CD14-positive monocyte (primary cell): ENCODE measurements at places on chromosomes 12 and 14. TPM values are rescaled to one million over a fixed set of nuclear protein-coding genes. Genes with fewer than 3 reads are reported as not detected.

DNA sequence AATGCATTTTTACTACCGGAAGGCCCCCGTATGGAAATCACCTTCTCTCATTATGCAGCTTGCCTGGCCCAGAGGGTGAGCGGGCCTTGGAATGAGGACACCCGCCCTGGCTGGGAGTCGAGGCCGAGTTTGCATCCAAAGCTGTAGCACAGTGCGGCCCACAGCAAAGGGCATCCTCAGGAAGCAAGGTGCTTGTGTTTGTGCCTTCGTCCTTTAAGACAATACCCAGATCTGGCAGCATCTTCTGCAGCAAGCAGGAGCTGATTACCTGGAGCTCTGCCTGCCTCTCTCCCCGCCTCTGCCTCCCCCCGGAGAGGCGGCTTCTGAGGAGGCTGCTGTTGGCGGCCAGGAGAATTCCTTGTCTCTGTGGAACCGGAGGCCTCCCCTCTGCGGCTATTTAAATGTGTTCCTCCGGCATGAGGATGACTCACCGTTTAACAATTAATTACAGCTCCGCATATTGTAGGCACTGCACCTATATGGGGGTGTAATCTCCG is 145.3 kb downstream of the CACNA1C start:
- no peak for DNase-seq
- H3K36me3 ChIP-seq: no peaks in the 10 kb centered on the region
- no peak overlapping the region for H3K4me3 ChIP-seq
- no peak overlapping the region for H3K27ac ChIP-seq
- no peaks in the 10 kb centered on the region for H3K27me3 ChIP-seq

The C12orf60 gene
- polyA plus RNA-seq: 0.11 TPM in 1 of 2 replicates, not detected in the other

The KRT83 gene
- polyA plus RNA-seq: not detected

- no peaks in the 10 kb centered on the region for H3K36me3 ChIP-seq
- no peaks in the 10 kb centered on the region for H3K4me1 ChIP-seq
- no peak overlapping the region for H3K4me3 ChIP-seq
Observed at GRCh38 chr14:98370352-98370751, 901.6 kb downstream of the BCL11B start.

- no peak for DNase-seq
- H3K4me3 ChIP-seq: peak overlapping the region; percentile 33
- no peak overlapping the region for H3K27ac ChIP-seq
- H3K27me3 ChIP-seq: no peaks in the 10 kb centered on the region
- peaks cover 86% of the 10 kb centered on the region for H3K4me1 ChIP-seq
Observed at GRCh38 chr12:51320695-51321320, 3.2 kb downstream of the BIN2 start.

DNA sequence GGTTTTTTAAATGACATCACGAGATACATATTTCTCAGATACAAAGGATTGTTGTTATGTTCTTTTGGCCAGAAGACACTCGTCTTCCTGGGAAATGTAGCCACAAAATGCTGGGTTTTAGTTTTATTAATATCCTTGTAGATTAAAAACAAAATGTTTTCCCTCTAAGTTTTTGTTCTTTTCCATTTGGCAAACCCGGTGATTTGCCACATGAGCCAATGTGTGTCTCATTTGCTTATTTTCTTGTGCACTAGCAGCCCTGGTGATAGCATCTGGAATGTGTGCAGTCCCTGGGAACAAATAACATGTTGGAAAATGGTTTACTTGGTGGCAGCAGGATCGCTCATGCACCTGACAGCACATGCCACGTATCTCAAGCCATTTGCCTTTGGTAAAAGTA is 61.0 kb downstream of the HMGA2 start:
- H3K4me3 ChIP-seq: no peak overlapping the region
- DNase-seq: no peak
- no peaks in the 10 kb centered on the region for H3K27me3 ChIP-seq
- H3K36me3 ChIP-seq: no peaks in the 10 kb centered on the region

DNA sequence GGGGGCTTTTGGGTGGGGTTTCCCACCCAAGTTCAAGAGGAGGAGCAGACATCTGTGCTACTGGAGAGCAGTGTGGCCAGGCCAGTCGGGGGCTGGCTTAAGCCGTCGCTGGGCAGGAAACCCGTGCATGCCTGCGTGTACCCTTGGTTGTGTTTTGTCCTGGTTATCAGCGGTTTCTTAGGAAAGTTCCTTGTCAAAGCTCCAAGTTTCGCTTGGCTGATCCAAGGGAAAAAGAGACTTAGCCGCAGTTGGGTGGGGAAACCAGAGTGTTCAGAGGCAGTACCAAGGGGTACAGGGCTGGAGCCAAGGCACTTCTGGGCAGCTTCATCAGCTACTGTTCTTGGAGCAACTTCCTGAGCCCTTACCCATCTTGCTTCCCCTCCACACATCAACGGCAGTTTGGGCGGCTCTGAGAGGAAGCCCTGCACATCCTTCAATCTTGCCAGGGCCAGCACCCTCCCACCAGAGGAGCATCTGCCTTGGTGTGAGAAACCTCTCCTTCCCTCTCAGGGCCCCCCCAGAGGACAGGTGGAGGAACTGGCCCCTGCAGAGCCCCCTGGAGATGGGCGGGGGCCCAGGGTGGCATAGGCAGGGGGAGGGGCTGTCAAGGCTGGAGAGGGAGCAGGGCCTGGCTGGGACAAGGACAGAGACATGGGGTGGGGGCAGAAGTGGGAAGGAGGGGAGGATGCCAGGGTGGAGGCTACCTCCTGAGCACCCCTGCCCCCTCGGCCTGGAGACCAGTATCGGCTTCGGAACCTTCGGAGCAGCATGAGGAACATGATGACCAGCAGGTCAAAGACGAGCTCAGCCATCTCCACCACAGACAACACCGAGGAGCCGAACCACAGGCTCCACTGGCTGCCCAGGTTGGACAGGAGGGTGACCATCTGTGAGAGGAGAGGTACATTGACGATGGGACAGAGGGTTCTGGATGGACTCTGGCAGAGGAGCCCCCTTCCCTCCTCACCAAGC is 5.8 kb upstream of the TNFRSF1A start:
- H3K27ac ChIP-seq: peak overlapping the region; percentile 27
- H3K36me3 ChIP-seq: no peaks in the 10 kb centered on the region
- peaks cover 73% of the 10 kb centered on the region for H3K4me1 ChIP-seq
- H3K4me3 ChIP-seq: no peak overlapping the region

DNA sequence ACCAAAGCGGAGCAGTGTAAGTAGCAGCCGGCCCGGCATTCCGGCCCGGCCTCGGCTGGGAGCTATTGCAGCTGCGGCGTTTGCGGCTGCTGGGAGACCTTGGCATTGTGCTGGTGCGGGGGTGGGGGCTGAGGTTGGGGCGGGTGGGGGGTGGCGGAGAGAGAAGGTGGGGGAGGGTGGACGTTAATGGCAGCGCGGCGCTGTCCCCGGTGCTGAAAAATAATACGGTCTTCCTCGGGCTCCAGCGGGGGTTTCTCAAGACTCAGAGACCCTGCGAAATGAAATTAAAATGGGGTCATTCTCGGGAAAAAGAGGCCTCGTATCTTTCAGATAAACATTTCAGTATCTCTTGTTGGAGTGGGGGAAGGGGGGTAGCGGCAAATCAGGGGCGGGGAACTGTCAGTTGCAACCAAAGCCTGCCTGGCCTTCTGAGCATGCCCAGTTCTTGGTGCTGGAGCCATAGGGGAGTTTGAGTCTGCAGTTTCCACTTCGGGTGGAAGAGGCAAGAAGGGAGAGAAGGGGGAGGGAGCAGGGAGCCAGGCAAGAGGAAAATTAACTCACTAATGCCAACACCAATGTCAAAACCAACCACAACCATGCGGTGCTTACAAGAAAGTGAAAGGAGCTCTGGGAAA is 414 bp downstream of the UNC79 start:
- no peak overlapping the region for H3K4me3 ChIP-seq
- peaks cover 62% of the 10 kb centered on the region for H3K27me3 ChIP-seq
- no peak for DNase-seq
- H3K4me1 ChIP-seq: no peaks in the 10 kb centered on the region
- no peaks in the 10 kb centered on the region for H3K36me3 ChIP-seq

The LHX5 gene
- polyA plus RNA-seq: not detected

GRCh38 chr14:28088125-28088524 is 678.5 kb upstream of the FOXG1 start:
- H3K27me3 ChIP-seq: no peaks in the 10 kb centered on the region
- no peak for DNase-seq
- H3K27ac ChIP-seq: no peak overlapping the region
- no peaks in the 10 kb centered on the region for H3K4me1 ChIP-seq

- no peak overlapping the region for H3K4me3 ChIP-seq
- no peaks in the 10 kb centered on the region for H3K4me1 ChIP-seq
- no peak for DNase-seq
- H3K27ac ChIP-seq: peak overlapping the region; percentile 32
Observed at GRCh38 chr14:35088514-35088913, 33.3 kb downstream of the PPP2R3C start.

The SLC38A4 gene
- polyA plus RNA-seq: not detected

- no peaks in the 10 kb centered on the region for H3K36me3 ChIP-seq
- no peaks in the 10 kb centered on the region for H3K4me1 ChIP-seq
- H3K27me3 ChIP-seq: no peaks in the 10 kb centered on the region
- H3K27ac ChIP-seq: no peak overlapping the region
- DNase-seq: no peak
Observed at GRCh38 chr14:100834794-100835547, 9.1 kb downstream of the MEG3 start.

DNA sequence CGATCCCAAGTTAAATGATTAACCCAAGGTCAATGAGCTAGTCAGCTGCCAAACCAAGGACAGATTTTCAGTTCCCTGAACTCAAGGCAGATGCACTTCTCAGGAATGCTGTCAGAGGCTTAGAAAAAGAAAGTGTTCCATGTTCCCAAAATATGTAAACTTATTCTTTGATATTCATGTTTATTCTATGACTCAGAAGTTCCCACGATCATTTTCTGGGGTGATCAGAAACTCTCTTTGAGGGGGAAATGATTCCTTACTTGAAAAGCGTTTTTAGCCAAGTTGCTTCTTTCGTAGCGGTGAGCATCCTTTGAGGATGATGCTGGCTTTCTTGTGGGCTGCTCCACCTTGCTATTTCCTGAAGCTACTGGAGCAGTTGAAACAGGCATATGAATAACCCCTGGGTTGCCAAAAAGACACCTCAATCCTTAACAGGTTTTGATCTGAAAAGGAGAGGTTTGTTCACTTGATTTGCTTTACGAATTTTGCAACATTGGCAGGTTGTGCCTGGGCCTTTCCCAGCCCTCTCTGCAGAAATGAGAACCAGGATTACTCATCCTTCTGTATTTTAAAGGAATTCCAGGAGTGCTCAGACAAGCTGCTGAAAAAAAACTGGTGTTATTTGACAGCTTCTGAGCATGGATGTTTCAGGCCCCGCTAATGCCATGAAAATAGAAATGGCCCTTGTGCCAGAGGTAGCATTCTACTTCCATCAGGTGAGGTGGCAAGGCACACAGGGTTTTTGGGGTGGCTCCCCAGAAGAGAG is 121.4 kb upstream of the HIF1A start:
- H3K4me1 ChIP-seq: peaks cover 41% of the 10 kb centered on the region
- H3K27me3 ChIP-seq: no peaks in the 10 kb centered on the region
- H3K36me3 ChIP-seq: no peaks in the 10 kb centered on the region

The TC2N gene
- 0.55 TPM for polyA plus RNA-seq

The KRT78 gene
- polyA plus RNA-seq: not detected

DNA sequence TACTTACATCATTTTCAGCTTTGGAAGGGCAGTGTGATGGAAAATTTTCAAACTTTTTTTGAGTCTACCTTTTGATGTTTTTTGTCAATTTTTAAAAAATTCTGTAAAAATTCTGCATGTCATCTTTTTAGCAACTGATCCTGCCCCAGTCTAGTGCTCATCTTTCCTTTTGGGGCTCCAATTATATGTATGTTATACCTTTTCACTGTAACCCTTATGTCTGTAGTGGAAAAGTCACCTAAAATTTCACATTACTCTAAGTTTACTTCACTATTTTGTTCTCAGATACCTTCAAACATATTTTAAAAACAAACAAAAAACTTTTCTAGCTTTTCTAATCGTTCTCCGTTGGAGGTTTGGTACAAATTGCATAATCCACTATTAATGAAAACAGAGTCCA is 32.5 kb upstream of the MYRFL start:
- H3K27ac ChIP-seq: no peak overlapping the region
- peaks cover 7% of the 10 kb centered on the region for H3K36me3 ChIP-seq
- no peaks in the 10 kb centered on the region for H3K4me1 ChIP-seq
- H3K27me3 ChIP-seq: no peaks in the 10 kb centered on the region

The TBC1D30 gene
- polyA plus RNA-seq: 2.7 TPM

- peak overlapping the region; percentile 98 for H3K27ac ChIP-seq
- H3K4me1 ChIP-seq: peaks cover 71% of the 10 kb centered on the region
- peak; percentile 56 for DNase-seq
- H3K36me3 ChIP-seq: no peaks in the 10 kb centered on the region
- H3K27me3 ChIP-seq: no peaks in the 10 kb centered on the region
- H3K4me3 ChIP-seq: peak overlapping the region; percentile 86
Observed at GRCh38 chr14:74491956-74492775, 939 bp downstream of the NPC2 start.

- no peak overlapping the region for H3K27ac ChIP-seq
- H3K36me3 ChIP-seq: no peaks in the 10 kb centered on the region
- peaks cover 64% of the 10 kb centered on the region for H3K4me1 ChIP-seq
- no peaks in the 10 kb centered on the region for H3K27me3 ChIP-seq
- H3K4me3 ChIP-seq: no peak overlapping the region
Observed at GRCh38 chr12:53222806-53223261, 9.2 kb downstream of the RARG start.

DNA sequence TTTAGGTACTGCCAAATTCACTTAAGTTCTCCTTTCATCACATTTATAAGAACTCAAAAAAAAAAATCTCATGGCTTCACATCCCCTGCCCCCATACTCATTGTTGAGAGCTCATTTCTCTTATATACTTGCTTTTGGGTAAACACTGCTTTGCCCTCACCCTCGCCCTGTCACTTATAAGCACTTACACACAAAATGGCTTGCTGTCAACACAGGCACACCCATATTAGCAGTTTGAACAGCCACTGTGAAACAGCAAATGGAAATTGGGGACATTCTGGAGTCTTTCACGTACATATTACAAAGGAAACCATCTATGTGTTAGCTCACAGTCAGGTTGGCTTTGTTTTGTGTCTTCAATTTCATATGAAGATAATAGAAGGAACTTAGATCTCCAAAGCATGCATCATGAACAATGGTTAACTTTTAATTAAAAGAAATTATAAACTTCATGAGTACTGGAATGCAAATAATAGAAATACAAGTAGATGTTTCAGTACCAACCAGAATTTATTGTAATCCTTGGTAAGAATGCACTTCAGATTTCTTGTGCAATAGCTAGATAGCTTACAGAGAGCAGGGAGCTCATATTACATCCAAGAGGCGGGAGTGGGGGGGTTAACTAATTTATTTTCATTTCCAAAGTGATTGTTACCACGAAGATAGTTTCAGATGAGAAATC is 272.2 kb downstream of the ALG10B start:
- peaks cover 38% of the 10 kb centered on the region for H3K4me1 ChIP-seq
- H3K27me3 ChIP-seq: no peaks in the 10 kb centered on the region
- no peak for DNase-seq
- H3K36me3 ChIP-seq: no peaks in the 10 kb centered on the region
- no peak overlapping the region for H3K4me3 ChIP-seq
